ENCODE measurements at places on chromosomes 2 and 18.

- peak; percentile 40 for DNase-seq
These were observed 124.5 kb downstream of the DCDC2C start for GRCh38 chr2:3827673-3828575.

GRCh38 chr2:202109139-202109736 is 36.2 kb downstream of the KIAA2012 start:
- DNase-seq, result no peak

DNA sequence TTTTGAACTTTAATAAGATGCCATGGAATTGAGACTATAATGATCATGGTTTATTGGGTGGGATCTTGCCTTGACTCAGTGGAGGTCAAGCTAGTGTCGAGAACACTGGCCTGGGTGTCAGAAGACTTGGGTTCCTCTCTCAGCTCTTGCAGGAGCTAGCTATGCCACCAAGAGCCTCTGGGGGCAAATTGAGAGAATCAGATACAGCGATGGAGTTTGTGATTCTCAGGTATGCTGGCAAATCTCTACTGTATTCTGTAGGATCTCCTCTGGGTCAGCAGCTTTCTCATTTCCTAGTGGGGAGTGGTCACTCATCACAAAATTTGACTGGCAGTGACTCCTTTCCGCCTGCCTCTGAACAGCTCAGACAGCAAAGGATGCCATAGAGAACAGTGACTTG is 477.0 kb downstream of the RNF144A start:
- no peak for DNase-seq

- peak; percentile 20 for DNase-seq
These were observed 491 bp downstream of the ALK start for GRCh38 chr2:29920631-29921559.

DNA sequence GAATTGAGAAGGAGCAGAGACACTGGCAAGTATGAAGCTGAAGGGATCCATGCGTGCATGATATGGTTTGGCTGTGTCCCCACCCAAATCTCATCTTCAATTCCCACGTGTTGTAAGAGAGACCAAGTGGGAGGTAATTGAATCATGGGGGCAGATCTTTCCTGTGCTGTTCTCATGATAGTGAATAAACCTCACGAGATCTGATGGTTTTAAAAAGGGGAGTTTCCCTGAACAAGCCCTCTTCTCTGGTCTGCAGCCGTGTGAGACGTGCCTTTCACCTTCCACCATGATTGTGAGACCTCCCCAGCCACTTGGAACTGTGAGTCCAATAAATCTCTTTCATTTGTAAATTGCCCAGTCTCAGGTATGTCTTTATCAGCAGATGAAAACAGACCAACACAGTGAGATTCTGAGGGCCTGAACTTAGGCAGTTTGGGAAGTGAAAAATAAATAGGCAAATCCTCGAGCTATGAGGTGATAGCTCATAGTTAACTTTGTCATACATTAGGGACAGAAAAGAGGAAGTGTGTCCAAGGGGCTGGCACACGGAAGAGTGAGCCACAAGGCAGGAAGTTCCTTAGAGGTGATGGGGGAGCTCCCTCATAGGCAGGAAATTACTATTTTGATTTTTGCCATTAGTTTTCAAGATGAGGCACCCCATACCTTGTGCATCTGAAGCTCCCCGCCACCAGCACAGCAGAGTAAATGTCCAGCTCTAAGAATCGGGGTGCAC is 658.8 kb upstream of the ID2 start:
- DNase-seq, result no peak

- DNase-seq, result no peak
These were observed 88.2 kb upstream of the LCLAT1 start for GRCh38 chr2:30358842-30359241.

- no peak for DNase-seq
These were observed 328.2 kb downstream of the SETBP1 start for GRCh38 chr18:45008694-45009413.

DNA sequence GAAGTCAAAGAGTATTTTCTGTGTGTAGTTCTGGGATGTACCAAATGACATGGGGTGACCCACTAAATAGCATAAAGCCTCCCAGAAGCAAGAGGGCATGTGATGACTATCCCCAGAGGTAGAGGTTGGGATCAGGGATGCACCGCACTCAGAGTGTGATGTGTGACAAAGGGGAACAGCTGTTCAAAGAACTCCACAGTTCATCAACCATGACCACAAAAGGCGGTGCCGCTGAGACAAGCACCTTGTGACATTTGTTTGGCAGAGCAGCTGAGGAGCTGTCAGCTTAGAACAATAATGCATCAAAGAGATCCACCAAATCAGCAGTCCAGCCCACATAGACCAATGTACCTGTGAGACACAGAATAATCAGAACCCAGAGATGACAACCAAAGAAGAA is 81.3 kb downstream of the VWC2L start:
- no peak for DNase-seq

- DNase-seq, result no peak
These were observed 282.9 kb downstream of the GPD2 start for GRCh38 chr2:156719036-156719435.

- DNase-seq, result no peak
These were observed 123.6 kb upstream of the CAB39 start for GRCh38 chr2:230589025-230589424.

GRCh38 chr2:169173876-169174275 is 104.5 kb downstream of the DHRS9 start:
- no peak for DNase-seq

- DNase-seq, result no peak
These were observed 107.4 kb upstream of the LRRTM4 start for GRCh38 chr2:77629539-77629938.

DNA sequence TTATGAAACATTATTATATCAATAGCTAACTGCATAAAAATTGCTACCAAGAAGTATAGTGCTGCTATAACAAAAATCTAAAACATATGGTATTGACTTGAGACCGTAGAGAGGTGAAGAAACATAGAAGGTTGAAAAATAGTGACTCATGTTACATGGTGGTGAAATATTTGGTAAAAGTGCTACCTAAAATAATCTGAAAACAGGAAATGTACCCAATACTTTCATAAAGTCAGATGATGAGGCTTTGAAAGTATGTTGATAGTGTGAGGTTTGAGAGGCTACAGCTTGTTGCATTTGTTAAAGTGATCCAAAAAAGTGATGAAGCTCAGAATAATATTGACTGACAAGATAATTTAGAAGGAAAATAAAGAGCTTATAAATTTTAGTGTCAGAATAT is 718.7 kb upstream of the SLC8A1 start:
- DNase-seq, result no peak

- no peak for DNase-seq
These were observed 49.4 kb downstream of the PDE1A start for GRCh38 chr2:182377467-182377866.

- DNase-seq, result no peak
These were observed 126.6 kb downstream of the UBE2E3 start for GRCh38 chr2:181106789-181107627.

DNA sequence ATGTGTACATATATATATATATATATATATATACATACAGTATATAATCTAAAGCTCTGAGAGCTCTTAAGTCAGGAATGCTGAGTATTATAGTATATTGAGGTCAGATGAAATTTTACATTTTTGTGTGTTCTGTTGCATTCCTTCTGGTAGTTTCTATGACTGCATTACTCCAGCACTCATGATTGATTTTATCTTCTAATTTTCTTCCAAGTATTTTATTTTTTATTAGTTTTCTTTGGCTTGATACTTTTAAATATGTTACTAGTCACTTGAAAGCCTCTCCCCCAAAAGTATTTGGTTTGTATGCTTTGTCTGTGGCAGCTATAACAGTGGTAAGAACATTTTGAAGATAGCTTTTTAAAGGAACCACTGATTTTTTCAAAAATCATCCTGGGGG is 25.0 kb downstream of the METTL21A start:
- DNase-seq, result no peak

DNA sequence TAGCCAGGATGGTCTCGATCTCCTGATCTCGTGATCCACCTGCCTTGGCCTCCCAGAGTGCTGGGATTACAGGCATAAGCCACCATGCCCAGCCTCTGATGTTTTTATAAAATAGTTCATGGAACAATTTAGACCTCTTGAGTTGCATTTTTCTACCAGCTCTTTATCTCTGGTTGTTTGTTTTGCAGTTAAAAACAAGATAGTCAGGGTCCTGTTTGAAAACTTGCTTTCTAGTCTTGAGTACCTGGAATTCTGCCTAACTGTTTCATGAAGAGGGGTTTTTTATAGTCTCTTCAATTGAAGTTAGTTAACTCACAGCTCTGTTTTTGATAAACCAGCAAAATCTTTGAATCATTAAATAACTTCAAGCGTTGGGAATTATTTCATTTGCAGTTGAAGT is 244.8 kb downstream of the PARD3B start:
- no peak for DNase-seq
